ENCODE measurements at places on chromosomes 3 and 15. TPM values are rescaled to one million over a fixed set of nuclear protein-coding genes. Genes with fewer than 3 reads are reported as not detected.

The SLC27A2 gene
- not detected for total RNA-seq

The LRRC3B gene
- 0.22 TPM for total RNA-seq

The SKOR1 gene
- 0.19 TPM for total RNA-seq

The MYH15 gene
- total RNA-seq, result 0.50 TPM

The CKMT1A gene
- not detected for total RNA-seq

The KNG1 gene
- total RNA-seq, result 0.17 TPM

The GORASP1 gene
- 42.3 TPM for total RNA-seq

Data from heart left ventricle (tissue), 16 donors.